NCI-H1436 treated with DMSO at 0.1 percent for 48 hours (cell line): ENCODE measurements at places on chromosomes 1 and 21.

- DNase-seq: no peak
Observed at GRCh38 chr1:8094481-8095241, 68.6 kb upstream of the ERRFI1 start.

DNA sequence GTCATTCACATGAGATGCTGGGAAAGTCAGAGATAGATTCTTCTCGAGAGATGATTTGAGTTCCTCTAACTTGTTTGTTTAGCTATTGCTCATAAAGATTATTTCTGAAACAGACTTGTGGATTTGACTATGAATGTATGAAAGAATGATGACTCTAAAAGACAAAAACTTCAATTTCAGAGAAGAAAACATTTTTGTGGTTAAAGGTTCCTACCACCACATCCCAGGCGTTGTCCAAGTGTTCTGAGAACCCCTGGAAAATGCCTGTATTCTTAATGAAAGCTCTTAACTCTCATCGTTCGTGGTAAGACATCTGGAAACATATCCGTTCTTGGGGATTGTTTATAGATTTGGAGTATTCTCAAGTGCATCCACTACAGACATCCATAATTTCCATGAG is 228.7 kb downstream of the BARHL2 start:
- no peak for DNase-seq

GRCh38 chr1:3940754-3941345 is 40.8 kb upstream of the C1orf174 start:
- DNase-seq: no peak

DNA sequence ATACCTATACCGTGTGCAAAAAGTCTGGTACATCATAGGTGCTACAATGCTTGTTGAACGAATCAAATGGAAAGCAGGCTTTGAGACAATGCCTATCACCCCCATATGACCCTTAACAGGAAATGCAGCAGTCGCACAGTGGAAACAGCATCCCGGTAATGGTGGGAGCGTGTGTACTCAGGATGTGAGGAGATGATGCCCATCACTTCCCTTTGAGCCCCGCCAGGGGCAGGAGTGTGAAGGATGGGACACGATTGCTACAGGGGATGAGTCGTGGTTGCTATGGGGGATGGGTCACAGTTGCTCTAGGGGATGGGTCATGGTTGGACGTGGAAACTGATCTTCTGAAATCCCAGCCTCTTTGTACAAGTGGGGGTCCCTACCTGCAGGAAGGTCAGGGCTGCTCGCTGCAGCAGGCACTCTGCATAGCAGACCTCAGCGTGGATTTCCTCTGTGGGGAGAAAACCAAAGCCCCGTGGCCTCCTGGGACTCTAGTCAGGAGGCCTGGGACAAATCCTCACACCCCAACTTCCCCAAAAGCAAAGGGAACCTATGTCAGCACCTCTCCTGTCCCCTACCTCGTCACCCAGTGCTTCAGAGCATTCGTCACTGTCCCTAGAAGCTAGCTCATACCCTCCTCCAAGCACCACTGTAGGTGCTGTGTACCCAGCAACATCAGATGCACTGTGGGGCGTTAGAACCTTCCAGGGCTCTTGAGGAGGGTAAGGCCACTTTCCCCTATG is 19.3 kb downstream of the TTC39A start:
- DNase-seq: no peak

DNA sequence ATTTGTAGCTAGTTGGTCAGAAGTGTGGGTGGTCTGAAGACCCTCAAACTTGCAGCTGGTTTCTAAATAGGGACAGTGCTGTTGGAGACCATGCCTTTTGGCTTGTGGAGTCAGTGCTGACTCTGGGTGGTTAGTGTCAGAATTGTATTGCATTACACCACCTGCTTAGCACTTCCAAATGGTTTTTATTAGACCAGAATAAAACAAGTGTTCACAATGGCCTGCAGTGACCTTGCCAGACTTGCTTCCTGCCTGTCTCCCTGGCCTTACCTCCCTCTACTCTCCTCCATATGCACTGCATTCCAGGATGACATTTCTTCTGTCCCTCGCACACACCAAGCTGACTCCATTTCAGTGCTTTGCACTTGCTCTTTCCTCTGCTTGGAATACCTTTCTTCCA is 72.7 kb upstream of the CNIH3 start:
- no peak for DNase-seq

GRCh38 chr1:101241485-101242225 is 4.8 kb downstream of the S1PR1 start:
- no peak for DNase-seq

DNA sequence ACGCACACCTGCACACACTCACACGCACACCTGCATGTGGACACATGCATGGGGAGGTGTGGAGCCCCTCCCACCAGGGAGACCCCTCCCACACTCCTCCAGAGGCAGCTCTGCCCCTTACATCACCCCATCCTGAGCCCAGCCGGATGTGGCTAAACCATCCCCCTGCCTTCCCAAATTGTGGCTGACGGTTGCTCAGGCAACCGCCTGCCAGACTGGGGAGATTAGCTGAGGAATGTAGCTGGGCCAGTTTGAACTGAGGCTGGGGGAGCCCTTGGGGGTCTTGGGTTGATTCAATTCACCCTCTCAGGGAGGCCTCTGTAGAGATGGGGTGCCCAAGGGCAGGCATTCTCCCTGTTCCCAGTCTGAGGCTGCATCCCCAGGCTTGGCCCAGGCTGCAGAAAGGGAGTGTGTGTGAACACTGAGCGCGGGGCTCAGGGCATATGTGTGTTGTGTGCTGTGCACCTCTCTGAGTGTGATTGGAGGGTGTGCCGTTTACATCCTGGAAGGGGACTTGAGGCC is 12.9 kb downstream of the PTPRU start:
- no peak for DNase-seq

GRCh38 chr1:1440262-1441001 is 4.9 kb downstream of the VWA1 start:
- DNase-seq: no peak

DNA sequence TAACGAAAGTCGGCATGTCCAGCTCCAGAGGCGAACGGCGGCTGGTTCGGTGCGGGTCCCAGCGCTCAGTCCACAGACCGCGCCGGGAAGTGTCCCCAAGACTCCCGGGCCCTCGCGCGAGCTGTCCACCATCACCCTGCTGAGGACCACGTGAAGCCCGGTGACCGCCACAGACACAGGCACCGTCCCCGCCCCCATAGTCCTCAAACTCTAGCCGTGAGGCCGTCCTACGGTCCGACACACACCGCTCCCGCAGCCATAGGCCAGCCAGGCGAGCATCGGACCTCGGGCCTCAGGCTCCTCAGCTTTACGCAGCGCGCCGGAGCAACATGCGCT is 535 bp downstream of the SETD4 start:
- DNase-seq: no peak

DNA sequence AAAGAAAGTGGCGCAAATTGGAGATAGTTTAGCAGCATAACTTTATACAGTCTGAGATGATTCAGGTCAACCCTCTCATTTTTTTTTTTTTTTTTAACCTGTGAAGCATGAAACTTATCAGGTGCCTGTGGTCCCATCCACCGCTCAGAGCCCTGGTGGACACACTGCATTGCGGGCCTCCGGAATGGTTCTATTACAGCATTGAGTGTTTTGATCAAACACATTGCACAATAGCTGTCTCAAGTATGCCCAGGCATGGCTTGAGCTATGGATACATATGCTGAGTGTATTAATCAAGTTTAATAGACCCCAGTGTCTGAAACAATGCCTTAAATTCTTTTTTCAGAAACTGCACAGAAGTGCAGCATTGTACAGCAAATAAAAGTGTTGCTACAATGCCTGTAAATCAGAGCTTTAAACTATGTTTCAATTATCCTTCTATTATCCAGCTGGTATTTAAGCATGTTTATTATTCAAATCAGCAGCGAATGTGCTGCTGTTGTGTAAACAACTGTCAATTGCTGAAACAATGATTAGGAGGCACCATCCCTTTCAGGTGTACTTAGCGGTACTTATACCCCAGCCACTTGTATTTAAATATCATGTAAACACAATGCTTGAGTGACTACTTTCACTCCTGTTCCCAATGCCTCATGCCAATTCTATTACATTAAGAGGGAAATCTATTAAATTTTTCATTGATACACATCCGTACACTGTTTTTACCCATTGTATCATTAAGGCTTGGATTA is 456.6 kb downstream of the RPS6KC1 start:
- DNase-seq: peak; percentile 95

GRCh38 chr1:110292031-110292741 is 47.0 kb upstream of the RBM15 start:
- no peak for DNase-seq

DNA sequence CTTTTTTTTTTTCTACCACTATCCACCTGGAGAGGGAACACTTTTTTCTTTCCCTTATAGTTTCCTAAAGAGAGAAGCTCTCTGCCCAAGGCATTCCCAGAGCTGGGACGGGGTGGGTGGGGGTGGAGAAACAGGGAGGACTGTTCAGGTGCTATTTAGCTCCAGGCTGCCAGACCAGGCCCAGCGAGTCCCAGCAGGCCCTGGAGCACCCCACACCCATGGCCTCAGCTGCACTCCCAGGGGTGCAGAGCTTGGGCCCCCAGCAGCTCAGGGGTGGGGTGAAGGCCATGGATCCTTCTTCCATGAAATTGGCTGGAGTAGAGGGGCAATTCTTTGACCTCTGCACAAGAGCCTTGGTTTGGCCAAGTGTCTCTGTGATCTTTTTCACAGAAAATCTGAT is 4.1 kb downstream of the ETV3L start:
- DNase-seq: no peak

DNA sequence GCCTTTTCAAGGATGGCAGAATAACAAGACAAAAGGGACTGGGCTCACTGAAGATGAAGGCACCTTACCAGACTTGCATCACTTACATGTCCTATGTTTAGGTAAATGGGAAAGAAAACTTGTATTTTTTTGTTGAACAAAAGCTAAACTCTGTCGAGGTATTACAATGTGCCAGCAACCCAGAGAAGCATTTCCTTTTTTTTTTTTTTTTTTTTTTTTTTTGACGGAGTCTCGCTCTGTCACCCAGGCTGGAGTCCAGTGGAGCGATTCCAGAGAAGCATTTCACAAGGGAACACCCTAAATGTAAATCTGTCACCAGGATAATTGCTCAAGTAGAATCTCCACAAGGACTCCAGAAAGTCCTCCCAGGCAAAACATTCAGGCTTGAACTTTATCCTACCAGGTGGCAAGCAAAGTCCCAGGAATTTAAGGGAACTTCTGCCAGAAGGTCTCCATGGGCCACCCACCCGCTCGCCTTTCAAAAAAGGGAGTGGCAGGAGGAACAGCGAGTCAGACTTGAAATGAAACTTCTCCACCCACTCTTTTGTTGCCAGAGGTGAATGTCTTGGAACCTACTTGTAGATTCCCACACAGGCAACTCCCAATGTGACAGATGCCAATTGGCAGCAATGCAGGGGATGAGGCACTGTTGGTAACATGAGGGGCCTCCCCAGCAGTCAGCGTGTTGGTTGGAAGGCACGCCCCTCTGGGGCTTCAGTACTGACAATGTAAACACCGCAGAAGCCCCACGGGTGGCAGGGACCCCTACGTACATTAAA is 125.0 kb downstream of the TIAM1 start:
- DNase-seq: no peak

- no peak for DNase-seq
Observed at GRCh38 chr1:39483276-39483675, 8.2 kb upstream of the BMP8A start.

GRCh38 chr1:30189818-30190500 is 533.4 kb downstream of the MATN1 start:
- DNase-seq: no peak

DNA sequence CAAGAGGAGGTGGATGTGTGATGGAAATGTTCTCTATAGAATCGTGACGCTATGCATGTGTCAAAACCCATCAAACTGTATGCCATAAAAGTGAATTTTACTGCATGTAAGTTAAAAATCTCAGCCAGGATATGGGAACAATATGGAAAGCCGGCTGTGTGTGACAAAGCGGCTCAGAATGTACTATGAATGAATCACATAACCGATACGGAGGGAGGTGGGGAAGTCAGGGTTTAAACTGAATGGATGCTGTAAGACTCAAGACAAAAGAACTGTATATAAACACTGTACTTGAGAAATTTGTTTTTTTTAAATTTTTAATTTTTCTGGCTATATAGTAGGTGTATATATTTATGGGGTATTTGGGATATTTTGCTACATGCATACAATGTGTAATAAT is 111.6 kb upstream of the PDE4B start:
- no peak for DNase-seq

DNA sequence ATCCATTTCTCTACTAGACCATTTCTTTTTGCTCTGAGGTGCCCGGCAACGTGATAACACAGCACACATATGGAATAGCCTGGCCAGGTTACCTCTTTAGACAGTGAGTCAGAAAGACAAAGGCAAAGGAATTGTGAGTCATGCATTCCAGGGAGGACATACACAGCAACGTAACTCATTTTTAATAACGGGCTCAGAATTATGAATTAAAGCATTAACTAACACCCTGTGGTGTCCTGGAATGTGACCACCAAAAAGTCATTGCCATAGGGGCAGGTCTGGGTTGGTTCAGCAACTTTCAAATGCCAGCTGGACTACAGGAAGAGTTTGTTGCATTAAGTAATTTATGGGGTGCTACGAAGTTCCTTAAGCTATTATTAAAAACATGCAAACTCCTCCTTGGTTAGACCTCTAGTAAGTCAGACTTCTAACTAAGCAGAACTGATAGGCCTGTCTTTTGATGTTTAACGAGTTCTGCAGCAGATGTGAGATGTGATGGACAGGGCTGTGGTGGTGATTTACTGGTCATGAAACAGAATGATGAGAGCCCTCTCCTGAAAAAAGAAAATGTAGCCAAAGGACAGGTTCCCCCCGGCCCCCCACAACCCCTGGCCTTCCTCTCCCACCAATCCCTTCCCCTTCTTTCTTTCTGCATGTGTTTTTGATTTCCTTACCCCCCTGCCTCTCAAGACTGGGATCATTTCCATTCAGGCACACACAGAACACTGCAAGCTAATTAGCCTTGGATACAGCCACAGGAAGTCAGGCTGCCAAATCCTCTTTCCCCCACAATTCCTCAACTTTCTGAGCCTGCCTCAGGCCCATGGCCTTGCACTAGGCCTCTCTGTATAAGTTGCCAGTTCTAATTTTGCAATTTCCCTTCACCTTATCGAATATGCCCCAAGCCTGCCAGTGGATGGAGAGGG is 88.9 kb upstream of the HAO2 start:
- no peak for DNase-seq

GRCh38 chr21:37437376-37438080 is 71.0 kb downstream of the DYRK1A start:
- DNase-seq: no peak

GRCh38 chr1:32337855-32338636 is 2.0 kb upstream of the MARCKSL1 start:
- no peak for DNase-seq

DNA sequence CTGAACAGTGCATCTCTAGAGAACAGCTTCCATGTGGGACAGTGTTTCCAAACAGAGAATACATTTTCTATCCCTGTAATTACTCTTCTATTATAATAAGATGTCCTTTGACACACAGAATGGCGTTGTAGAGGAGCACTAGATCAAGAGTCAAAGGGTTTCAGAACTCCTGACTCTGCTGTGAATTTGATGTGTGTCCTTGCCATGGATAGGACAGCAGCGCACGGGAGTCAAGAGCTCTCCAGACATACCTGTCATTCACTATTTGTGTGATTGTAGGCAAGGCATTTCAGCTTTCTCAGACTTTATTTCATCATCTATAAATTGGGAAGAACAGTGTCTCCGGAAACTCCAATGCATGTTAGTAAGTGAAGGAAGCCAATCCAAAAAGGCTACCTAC is 176.4 kb downstream of the RGS7 start:
- DNase-seq: no peak

GRCh38 chr1:223012938-223013337 is 130.1 kb downstream of the TLR5 start:
- no peak for DNase-seq

- DNase-seq: no peak
Observed at GRCh38 chr1:64568171-64568450, 98.2 kb downstream of the CACHD1 start.
